ENCODE measurements at places on chromosomes 16 and 17.

- DNase-seq, result no peak
These were observed 13.5 kb downstream of the CEP295NL start for GRCh38 chr17:78889531-78889930.

DNA sequence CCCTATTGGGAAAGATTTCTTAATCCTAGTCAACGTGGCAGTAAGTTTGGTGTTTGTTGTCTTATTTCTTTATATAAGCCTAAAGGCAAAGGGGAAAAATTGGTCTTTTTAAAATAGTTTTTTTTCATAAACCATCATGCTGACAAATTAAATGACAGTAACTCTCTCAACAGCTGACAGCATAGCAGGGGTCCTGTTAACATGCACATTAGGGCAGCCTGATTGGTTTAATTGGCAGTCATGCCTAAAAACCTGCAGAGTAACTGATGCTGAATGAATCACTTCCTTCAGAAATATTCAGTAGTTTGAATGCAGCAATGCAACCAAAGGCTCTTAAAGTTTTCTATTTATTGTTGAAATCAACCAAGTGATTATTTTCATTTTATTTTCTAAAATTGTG is 85.4 kb downstream of the ITFG1 start:
- DNase-seq, result peak; percentile 19

DNA sequence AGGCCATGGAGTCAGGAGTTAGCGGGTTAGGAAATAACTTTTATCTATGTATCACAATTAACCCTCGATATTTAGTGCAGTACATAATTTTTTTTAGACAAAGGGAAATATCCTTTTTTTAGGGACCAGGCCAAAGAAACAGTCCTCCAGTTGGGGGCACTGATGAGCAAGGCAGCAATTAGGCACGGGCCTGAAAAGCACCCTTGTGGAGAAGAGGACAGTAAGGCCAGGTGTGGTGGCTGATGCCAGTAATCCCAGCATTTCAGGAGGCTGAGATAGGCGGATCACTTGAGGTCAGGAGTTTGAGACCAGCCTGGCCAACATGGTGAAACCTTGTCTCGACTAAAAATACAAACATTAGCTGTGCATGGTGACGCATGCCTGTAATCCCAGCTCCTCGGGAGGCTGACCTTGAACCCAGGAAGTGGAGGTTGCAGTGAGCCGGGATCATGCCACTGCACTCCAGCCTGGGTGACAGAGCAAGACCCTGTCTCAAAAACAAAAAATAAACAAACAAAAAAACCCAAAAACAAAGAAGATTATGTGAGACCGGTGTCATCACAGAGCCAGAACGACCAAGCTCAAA is 158.3 kb upstream of the NOL11 start:
- no peak for DNase-seq

DNA sequence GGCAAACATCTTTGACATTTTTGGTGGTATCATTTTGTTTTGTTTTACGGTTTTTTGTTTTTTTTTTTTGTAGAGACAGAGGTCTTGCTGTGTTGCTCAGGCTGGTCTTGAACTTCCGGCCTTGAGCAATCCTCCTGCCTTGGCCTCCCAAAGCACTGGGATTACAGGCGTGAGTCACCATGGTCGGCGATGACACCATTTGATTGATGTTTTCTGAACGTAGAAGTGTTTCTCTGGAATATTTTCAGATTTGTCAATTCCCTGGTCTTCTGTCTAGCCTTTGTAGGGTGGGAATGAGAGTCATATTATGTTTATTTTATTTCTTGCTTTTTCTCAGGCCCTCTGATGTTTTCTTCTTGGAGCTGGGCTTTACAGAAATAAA is 32.2 kb upstream of the BRD7 start:
- no peak for DNase-seq

DNA sequence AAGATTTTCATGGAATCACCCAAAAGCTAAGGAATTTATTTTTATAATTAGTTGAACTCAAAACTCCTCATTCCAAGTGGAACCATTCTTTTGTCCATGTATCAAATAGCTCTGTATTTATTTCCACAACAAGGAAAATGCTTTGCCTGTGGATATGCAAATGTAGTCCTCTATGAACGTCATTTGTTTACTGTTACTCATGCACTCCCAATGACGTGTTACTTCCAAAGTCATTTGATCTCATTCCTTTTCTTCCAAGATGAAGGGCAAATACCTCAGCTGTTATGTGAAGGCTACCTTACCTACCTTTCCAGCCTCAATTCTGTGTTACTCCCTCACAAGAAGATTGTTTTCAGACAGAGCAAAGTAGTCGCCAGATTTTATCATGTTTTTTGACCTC is 83.7 kb downstream of the ITFG1 start:
- no peak for DNase-seq

- no peak for DNase-seq
These were observed 174.0 kb downstream of the VPS53 start for GRCh38 chr17:540631-541030.

DNA sequence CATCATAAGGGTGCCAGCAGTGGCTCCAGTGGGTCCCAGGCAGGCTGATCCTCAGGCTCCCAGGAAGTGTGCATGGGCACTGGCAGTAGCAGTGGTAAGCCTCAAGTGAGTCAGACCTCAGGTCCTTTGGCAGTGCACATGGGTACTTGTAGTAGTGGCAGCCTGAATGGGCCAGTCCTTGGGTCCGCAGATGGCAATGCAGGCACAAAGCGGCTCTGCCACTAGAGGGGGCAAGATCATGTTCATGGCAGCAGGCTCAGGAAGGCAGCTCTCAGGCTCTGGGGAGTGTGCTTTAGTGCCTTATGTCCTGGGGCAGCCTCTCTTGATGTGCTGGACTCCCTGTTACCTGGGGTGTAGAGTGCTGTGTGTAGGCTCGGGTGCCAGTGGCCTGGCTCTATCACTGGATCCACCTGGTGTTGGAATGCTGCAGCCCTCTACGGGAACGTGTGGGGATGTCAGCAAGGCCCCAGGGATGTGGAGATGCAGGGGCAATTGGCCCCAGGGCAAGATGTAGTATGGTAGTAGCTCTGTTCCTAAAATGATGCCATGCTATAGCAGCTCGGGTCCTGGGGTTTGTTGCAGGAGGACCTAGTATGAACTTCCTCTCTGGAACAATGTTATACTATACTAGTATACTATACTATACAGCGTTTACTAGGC is 11.0 kb downstream of the ACSM3 start:
- DNase-seq, result peak; percentile 70

GRCh38 chr17:52145476-52145875 is 13.0 kb downstream of the CA10 start:
- no peak for DNase-seq

DNA sequence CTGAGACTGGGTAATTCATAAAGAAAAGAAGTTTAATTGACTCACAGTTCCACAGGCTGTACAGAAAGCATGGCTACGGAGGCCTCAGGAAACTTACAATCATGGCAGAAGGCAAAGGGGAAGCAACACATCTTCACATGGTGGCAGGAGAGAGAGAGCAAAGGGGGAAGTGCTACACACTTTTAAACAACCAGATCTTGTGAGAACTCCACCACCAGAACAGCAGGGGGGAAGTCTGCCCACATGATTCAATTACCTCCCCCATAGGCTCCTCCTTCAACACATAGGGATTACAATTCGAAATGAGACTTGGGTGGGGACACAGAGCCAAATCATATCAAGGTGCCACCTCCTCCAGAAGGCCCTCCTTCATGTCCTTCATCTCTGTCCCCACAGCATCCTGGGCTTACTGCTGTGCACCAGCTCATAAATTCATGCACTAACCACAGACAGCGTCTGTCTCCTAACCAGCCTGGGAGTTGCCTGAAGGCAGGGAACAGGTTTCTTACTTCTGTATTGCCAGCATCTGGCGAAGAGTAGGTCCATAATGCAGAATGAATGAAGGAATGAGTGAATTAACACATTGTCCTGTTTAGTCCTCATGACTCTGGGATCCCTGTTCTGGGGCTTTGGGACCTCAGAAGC is 74.4 kb downstream of the WSB1 start:
- no peak for DNase-seq

GRCh38 chr16:78474762-78475161 is 375.3 kb downstream of the WWOX start:
- no peak for DNase-seq

DNA sequence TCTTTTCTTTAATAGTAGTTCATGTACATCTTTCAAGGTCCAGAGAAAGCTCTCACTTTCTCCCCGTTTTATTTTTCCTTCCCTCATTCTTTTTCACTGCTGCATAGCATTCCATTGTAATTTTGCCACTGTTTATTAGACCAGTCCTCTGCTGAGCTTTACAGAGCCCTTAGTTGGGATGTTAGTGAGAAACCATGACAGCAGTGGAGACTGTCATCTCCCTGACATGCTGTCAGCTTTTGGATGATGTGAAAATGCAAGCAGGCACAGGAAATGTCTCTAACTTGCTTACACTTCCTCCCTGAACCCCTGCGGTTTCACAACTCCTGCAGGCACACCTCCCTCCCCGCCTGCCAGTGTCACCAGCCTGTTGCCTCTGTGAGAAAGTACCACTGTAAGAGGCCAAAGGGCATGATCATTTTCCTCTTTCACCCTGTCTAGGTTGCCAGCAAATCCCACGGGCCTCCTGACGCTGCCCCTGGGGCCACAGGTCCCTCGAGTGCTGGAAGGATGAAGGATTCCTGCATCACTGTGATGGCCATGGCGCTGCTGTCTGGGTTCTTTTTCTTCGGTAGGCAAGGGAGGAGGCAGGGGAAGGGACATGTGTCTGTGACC is at the start of gene ITGAL:
ITGAL (plus strand) TSS at position 415 of the 615 bp plus-strand sequence; CDS start at position 511, 96 bp downstream.
- DNase-seq, result no peak

GRCh38 chr16:2784358-2785100 is 2.8 kb downstream of the PRSS33 start:
- DNase-seq, result no peak

GRCh38 chr16:50061326-50061725 is 4.4 kb upstream of the HEATR3 start:
- DNase-seq, result no peak

GRCh38 chr16:12567602-12568001 is 236.1 kb downstream of the CPPED1 start:
- DNase-seq, result no peak

GRCh38 chr16:3065742-3066439 is 451 bp downstream of the IL32 start:
- DNase-seq, result no peak

DNA sequence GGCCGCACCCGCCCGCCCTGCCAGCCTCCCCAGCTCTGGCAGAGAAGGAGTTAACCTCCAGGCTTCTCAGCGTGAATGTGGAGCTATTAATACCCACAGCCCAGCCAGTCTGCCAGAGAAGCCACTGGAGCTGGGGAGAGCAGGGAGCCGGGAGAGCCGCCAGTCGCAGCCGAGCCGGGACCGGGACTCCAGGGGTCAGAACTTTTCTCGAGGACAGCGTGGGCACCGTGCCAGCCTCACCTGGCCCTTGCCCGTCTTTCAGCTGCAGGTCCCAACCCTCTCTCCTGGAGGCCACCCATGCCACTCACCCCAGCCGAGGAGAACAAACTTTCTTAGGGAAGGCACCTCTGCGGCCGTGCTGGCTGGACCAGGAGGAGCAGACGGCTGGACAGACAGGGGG is 33.8 kb upstream of the SBK1 start:
- DNase-seq, result no peak

- no peak for DNase-seq
These were observed 228.7 kb downstream of the SOX9 start for GRCh38 chr17:72349491-72349995.

All from endothelial cell of umbilical vein (primary cell).